ENCODE measurements at places on chromosomes 11 and 22.
A peak's percentile ranks its signal among the peaks of the same experiment; 100 is the strongest.

- DNase-seq: no peak
These were observed 16.3 kb downstream of the TRMU start for GRCh38 chr22:46351767-46352166.

- DNase-seq: peak; percentile 64
These were observed 3.5 kb downstream of the ESAM start for GRCh38 chr11:124758355-124759265.

DNA sequence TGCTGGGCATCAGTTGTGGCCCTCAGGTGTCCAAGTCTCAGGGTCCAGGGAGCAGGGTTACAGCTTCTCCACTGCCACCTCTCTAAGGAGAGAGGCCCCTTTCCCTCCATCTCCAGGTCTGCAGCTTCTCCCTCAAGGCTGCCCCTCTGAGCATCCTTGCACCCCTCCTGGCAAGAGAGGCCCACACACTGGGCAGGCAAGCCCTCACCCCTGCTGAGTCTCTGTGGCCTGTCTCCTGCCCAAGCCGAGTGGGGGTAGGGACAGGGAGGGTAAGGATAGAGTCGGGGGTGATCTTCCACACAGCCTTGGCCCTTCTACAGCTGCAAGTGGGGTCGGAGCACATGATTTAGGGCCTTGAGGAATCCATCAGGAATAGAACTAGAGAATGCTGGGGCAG, 76.6 kb downstream of the ST3GAL4 start:
- DNase-seq: no peak

DNA sequence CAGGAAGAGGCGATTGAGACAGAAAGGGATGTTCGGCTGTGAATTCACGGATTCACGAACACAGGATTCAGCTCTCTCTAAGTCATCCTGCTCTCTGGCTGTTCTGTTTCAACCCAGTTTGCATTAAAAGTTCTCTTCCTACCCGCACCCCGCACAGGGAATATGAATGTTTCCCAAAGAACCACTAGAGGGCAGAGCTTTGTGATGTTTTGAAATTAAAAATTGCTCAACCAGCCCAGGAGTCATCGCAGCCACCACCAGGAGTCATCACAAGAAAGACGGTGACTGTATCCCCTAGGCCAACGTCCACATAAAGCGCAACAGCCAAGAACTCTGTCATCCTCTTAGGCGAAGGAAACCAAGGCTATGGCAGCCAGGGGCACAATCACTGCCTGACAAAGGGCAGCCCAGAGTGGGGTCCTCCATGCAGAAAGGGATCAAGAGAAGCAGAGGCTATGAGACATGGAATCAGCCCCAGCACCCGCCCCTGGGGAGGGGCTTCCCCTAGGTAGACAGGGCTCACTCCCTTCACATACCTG, 122.4 kb downstream of the WT1 start:
- no peak for DNase-seq

DNA sequence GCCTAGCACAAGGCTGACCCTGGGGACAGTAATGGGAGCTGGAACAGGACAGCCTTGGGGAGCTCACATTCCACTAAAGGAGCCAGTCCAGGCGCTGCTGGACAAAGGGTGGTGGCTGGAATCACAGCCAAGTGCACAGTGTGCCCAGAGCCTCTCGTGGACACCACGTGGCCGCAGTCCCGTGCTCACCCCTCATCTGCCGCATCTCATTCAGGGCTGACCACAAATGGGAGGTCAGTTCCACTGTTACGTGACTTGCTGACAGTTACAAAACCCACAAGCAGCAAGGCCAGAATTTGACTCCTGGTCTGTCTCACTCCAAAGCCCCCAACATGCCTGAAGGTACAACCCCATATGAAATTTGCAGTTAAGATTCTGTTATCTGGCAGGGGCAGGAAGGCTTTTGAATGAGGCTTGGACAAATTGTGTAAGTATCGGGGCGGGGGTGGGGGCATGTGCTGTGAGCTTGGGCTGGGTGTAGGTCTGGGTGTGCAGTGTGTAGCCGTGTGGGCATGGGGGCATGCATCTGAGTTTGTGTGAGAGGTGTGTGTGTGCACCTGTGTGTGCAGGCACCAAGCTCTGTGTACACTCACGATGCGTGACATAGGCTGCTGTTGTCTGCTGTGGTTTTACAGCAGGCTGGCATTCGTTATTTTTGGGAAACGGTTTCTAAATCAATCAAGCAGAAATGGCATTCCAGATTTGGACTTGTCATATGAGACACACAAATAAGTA, 301.7 kb downstream of the BRD1 start:
- DNase-seq: no peak

DNA sequence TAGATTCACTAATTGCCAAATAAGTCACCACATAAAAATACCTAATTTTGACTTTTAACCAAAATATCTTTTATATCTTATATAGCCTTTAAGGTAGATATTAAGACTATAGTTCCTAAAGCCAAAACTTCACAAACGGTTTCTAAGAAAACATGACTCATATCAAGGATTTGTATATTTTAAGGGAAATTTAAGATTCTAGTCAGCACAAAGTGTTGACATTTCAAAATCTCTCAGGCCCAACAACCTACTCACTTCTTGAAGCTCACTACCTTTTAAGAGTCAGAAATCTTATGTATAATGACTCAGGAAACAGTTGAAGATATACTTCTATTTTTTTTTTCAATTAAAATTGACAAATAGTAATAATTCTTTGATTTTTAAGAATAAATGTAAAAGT, 221.9 kb downstream of the SBF2 start:
- DNase-seq: no peak

- DNase-seq: no peak
These were observed 150.2 kb downstream of the BRD1 start for GRCh38 chr22:49677495-49677889.

DNA sequence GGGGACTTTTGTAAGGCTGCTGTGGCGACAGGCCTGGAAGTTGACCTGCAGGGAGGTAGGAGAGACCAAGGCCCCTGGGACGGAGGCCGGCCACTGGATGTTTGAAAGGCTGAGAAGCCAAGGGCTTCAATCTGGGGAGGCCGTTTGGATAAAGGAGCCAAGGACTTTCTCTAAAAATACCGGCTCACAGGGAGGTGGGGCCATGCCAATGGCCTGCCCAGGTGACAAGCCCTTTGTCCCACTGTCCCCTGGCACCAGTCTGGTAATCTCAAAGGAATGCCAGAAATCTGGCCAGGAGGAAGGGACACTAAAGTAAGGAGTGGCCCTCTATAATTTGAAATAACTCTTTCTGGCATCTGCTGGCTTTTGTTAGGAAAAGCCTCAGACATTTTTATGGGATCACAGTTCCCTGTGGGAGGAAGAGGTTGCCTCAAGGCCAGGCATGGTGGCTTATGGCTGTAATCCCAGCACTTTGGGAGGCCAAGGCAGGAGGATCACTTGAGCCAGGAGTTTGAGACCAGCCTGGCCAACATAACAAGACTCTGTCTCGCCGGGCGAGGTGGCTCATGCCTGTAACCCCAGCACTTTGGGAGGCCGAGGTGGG, 1.9 kb upstream of the CHKA start:
- no peak for DNase-seq

DNA sequence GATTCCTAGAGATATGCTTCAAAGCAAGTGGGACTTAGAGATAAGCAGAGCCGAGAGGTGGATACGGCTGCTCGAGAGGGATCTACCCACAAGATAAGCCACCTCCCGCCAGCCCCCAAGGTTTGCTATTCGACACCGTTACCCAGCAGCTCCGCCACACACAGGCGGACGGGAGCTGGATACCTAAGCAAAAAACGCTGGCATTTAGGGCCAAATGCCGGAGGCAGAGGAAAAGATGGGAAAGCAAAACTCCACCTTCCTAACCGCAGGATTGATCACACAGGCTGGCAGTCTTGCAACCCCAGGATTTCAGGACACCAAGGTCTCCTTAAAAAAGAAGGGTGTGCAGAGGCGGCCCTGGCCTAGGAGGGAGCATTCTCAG, 709 bp downstream of the FTH1 start:
- DNase-seq: peak; percentile 29

- DNase-seq: no peak
These were observed 77.5 kb upstream of the PITPNB start for GRCh38 chr22:27996529-27996925.

DNA sequence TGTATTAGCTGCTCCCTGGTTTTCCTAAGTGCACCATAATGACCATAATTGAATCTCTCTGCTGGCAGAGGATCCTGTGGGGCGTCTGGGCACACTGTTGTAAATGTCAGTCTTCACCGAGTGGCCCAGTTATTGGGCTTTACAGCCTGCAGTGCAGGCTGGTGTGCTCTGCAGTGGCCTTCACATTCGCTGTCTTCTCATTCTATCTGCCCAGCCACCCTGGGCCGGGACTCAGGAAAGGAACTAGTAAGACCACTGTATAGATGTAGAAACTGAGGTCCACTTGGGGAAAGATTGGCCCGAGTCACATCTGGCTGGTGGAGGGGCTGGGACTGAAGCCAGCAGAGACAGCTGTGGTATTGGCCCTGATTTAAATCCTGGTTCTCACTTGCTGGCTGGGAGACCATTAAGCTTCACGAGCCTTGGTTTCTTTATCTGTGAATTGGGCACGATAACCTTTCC, 49.3 kb downstream of the TSPAN18 start:
- DNase-seq: no peak

DNA sequence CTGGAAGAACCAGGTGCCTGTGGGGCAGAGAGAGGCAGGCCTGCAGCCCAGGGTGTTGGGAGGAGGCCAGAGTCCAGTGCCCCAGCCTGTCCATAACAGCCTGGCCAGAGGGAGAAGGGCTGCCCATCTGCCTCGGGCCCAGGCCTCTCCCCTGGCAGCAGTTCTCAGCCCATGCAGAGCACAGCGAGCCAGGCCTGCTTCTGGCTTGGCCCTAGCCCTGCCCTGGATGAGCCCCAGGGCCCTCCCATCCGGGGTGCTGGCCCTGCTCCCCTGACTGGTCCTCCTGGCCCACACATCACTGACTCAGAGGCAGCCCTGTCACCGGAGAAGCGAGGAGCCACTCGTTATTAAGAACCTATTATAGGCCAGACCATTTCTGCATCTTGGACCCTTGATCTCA, 19.7 kb upstream of the MYRF start:
- no peak for DNase-seq

DNA sequence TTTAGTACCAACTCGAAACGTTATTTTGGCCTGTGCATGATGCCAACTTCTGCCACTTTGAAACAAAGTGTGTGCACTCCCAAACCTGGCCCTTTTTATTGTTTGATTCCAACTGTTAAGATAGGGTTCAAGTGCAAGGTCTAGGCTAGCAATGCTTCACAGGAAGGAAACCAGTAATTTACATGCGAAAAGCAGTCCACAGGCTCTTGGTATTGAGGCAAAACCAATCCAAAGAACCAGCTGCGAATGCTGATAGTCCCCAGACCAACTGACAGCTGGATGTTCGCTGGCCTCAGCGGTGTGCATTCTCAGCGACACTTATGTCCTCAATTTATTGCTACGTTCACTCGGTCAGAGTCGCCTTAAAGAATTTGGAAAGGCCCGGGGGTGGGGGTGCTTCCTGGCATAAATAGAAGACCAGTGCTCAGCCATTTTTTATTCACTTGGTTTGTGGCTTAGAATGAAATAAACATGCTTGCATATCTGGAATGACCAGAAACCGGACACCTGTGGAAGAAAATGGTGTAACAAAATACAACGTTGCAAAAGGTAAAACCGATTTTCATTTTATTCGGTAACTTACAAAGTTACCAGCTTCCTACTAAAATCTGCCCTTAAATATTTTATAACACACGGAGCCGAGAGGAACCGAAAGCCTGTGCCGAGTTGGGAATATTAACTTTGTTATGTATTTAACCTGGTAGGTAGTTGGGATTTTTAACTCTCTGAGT, 1.6 kb downstream of the CPT1A start:
- no peak for DNase-seq

DNA sequence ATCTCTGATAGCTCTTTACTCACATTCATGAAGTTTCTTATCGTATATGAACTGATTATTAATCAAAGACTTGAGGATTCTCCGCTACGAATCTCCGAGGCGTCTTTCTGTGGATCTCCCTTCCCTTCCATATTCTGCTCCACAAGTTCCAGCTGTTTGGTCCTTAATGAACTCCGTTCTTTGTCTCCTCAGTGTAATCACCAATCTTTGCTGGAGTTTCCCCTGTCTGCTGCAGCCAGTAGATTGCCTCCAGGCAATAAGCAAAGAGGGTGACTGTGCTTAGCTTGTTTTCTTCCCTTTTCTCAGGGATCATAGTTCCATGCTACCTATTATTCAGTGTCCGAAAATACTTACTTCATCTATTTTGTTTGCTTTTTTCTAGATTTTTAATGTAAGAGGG, 169.6 kb upstream of the FOLH1 start:
- DNase-seq: no peak

DNA sequence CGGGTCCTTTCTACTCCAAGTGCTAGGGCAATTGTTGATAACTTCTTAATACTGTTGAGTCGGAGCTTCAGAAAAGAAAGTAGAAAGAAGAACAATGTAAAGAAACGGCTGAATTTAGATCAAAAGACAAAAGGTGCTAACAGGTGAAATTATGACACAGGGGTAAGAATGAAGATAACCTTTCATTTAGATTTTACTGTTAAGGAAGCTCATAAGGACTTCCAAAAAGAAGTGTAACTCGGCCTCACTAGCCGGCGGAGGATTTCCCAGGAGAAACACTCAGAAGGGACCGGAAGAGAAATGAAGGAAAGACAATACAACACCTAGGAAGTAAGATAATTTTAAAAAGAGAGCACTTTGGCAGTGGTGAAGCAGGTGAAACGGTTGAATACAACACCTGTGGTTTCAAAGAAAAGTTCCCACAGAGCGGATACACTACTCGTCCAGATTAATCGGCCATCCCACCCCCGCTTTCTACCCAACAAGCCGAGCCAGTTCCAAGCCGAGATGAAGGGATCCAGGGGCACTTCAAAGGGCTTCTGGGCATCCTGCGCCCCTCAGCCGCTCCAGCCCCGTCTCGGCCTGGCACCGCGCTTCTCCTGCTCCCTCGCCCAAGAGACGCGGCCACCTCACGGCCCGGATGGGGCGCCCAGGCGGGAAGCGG, 737 bp downstream of the PPP2R1B start:
- no peak for DNase-seq

DNA sequence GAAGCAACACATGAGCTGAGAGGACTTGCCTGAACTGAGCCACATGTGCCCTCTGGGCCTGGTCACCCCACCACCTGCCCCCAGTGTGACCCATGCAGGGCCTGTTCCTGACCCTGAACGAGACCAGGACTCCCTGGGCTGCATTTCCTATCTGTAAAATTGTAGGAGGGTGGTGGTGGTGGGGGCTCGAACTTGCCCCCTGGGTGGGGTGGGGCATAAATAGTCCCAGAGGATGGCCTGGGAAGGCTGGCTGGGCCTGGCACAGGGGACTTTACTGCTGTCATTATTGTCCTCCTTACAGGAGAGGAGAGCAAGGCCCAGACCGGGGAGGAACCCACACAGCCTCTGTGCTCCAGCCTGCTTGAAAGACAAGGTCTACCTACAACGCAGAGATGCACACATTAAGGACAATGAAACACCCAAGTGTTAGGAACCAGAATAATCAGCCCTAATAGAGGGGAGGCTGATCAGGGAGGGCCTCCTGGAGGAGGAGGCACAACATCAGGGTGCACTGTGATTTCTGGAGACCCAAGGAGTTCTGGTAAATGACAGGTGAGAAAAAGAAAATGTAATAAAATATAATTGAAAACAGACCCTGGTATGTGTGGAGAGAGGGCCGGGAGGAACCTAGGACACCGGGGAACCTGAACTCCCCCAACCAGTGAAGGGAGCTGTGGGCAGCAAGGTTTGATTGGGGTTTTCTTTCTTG, 2.8 kb upstream of the AIFM3 start:
- no peak for DNase-seq

GRCh38 chr11:12986194-12986898, 22.8 kb upstream of the RASSF10 start:
- DNase-seq: no peak

GRCh38 chr11:43567396-43567975, 113.1 kb upstream of the HSD17B12 start:
- no peak for DNase-seq

GRCh38 chr11:99271527-99271926, 250.8 kb downstream of the CNTN5 start:
- no peak for DNase-seq

All from activated CD4-positive, alpha-beta T cell treated with anti-CD3 and anti-CD28 coated beads, Interleukin-2, amount 50 U/mL, for 1 hour (primary cell).